Activated naive CD8-positive, alpha-beta T cell treated with anti-CD3 and anti-CD28 coated beads for 36 hours (primary cell): ENCODE measurements at places on chromosomes 16 and 17.

GRCh38 chr17:30211371-30211770, 24.1 kb downstream of the SLC6A4 start:
- no peak for DNase-seq

DNA sequence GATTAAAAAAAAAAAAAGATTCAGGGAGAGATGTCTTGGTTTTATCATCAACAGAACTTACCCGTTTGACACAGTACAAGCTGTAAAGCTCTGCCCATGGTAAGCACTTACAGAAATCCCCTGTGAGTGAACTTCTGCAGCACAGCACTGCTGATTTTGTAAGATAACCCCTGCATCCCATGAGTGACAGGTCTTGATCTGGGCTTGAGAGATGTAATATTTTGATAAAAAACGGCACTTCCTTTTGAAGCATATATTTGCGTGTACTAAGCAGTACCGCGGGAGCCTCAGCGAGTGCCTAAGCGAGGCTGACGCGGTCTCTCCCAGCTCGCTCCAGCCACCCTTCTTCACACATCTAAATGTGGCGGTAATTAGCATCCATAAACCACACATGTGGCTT, 50.5 kb downstream of the IKZF3 start:
- DNase-seq, result peak; percentile 56

DNA sequence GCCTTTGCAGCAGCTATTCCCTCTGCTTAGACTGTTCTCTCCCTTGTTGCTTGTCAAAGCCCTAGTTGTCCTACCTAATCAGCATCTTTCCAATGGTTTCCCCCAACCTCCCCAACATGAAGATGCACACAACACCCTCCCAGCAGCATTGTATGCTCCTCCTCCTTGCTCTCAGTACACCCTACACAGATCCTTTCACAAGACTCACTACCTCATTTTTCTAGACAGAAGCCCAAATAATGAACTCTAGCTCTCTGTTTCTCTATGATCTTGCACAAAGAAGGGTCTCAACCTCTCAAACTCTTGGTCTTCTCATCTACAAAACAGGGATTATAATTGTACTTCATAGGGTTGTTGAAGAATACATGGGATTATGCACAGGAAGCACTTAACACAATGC, 19.4 kb downstream of the PSME3IP1 start:
- DNase-seq, result no peak

DNA sequence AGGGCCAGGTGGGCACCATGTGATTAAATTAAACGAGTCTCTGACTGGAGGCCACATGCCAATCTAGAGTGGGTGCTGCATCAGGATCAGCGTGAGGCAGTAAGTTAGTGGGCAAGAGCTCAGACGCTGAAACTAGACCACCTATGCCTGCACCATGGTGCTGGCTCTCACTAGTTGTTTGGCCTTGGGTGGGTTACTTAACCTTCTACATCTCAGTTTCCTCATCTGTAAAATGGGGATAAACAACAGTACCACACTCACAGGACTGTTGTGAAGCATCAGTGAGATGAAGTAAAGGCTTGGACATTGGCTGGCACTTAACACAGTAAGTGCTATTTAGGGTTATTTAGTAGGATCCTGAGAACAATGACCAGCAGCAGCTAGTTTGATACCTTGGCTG, 5.9 kb downstream of the NDUFAB1 start:
- no peak for DNase-seq

GRCh38 chr17:67779098-67779672, 46.1 kb upstream of the BPTF start:
- DNase-seq, result peak; percentile 38
